ENCODE measurements at places on chromosomes 5 and 9.
A peak's percentile ranks its signal among the peaks of the same experiment; 100 is the strongest.

- DNase-seq, result peak; percentile 18
Observed at GRCh38 chr5:151101151-151101550, 20.3 kb upstream of the TNIP1 start.

GRCh38 chr9:19479874-19480273 is 71.1 kb downstream of the ACER2 start:
- DNase-seq, result no peak

- DNase-seq, result no peak
Observed at GRCh38 chr5:96327722-96328121, 105.3 kb downstream of the PCSK1 start.

DNA sequence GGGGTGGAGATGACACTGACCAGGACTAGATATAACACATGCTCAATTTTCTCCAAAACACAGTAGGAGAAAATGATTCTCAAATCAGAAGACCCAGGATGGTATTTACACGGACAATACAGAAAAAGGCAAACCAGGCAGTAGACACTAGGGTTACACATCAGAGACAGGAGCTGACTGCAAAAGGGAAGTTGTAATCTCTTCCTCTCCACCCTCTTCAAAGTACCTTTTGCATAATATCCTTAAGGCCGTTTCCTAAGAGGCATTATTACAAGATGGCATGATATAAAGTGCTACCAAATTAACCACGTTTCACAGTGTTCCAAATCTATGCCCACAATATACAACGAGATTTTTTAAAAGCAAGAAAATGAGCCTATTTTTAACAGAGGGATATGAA is 39.2 kb downstream of the YIPF5 start:
- DNase-seq, result no peak

- no peak for DNase-seq
Observed at GRCh38 chr9:36276781-36277181, 18.5 kb upstream of the GNE start.

- DNase-seq, result no peak
Observed at GRCh38 chr5:179768326-179769085, 25.3 kb upstream of the LTC4S start.
